IPS DF 6.9 (cell line): ENCODE measurements at places on chromosomes 11 and 22.
A peak's percentile ranks its signal among the peaks of the same experiment; 100 is the strongest.

- H3K27ac ChIP-seq, result no peak overlapping the region
- H3K36me3 ChIP-seq, result no peaks in the 10 kb centered on the region
- H3K4me1 ChIP-seq, result no peaks in the 10 kb centered on the region
- H3K4me3 ChIP-seq, result no peak overlapping the region
- no peak for DNase-seq
Measured at GRCh38 chr22:38572065-38572464, 2.1 kb upstream of the DMC1 start.

- H3K4me3 ChIP-seq, result no peak overlapping the region
- H3K36me3 ChIP-seq, result no peaks in the 10 kb centered on the region
- no peak for DNase-seq
- H3K27ac ChIP-seq, result no peak overlapping the region
Measured at GRCh38 chr11:119578521-119579191, 150.3 kb downstream of the NECTIN1 start.

GRCh38 chr22:43436868-43437267, 25.1 kb downstream of the MPPED1 start:
- H3K27me3 ChIP-seq, result no peaks in the 10 kb centered on the region
- no peak for DNase-seq
- no peaks in the 10 kb centered on the region for H3K36me3 ChIP-seq
- H3K27ac ChIP-seq, result no peak overlapping the region

GRCh38 chr11:128902515-128903066, 11.4 kb downstream of the KCNJ5 start:
- DNase-seq, result no peak
- no peak overlapping the region for H3K4me3 ChIP-seq
- no peak overlapping the region for H3K27ac ChIP-seq
- peaks cover 8% of the 10 kb centered on the region; the same call in 1 of the 2 replicates for H3K4me1 ChIP-seq

GRCh38 chr11:73647459-73648100, 1.2 kb downstream of the PLEKHB1 start:
- H3K4me3 ChIP-seq, result peak overlapping the region; percentile 35; the same call in 1 of the 2 replicates
- no peak for DNase-seq
- no peak overlapping the region for H3K27ac ChIP-seq
- H3K4me1 ChIP-seq, result peaks cover 14% of the 10 kb centered on the region; the same call in 1 of the 2 replicates
- no peaks in the 10 kb centered on the region for H3K36me3 ChIP-seq
- no peaks in the 10 kb centered on the region for H3K27me3 ChIP-seq

DNA sequence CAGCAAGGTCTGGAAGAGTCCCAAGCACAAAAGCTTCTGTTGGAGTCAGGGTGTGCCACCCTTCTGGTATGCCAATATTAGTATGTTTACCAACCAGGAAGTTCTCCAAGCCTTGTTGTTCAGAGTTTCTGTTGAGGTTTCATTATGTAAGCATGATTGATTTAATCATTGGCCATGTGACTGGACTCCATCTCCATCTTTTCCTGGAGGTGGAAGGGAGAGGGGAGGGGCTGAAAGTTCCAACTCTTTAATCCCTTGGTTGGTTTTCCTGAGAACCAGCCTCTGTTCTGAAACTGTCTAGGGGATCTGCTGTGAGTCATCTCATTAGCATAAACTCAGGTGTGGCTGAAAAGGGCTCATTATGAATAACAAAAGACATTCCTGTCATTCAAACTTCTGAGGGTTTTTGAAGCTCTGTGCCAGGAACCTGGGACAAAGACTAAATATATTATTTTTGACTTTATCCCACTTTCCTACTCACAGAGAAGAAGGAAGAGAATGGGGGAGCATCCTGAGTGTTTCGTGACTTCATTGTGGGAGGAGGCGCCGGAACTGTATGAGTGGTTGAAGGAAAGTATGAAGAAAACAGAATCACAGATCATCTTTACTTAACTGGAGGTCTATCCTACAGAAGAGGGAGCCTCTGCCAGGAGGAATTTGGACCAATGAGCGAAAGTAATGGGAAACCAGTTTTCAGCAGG, 138.2 kb downstream of the NECTIN1 start:
- H3K4me3 ChIP-seq, result no peak overlapping the region
- no peaks in the 10 kb centered on the region for H3K27me3 ChIP-seq
- H3K36me3 ChIP-seq, result no peaks in the 10 kb centered on the region
- no peak overlapping the region for H3K27ac ChIP-seq

- no peaks in the 10 kb centered on the region for H3K27me3 ChIP-seq
- peaks cover 4% of the 10 kb centered on the region; the same call in 1 of the 2 replicates for H3K4me1 ChIP-seq
- H3K27ac ChIP-seq, result no peak overlapping the region
- DNase-seq, result no peak
- H3K4me3 ChIP-seq, result no peak overlapping the region
Measured at GRCh38 chr22:38335077-38335476, 17.8 kb upstream of the CSNK1E start.

- no peaks in the 10 kb centered on the region for H3K36me3 ChIP-seq
- H3K27me3 ChIP-seq, result no peaks in the 10 kb centered on the region
- H3K4me3 ChIP-seq, result no peak overlapping the region
- DNase-seq, result no peak
- no peaks in the 10 kb centered on the region for H3K4me1 ChIP-seq
Measured at GRCh38 chr22:33194529-33195077, 136.4 kb upstream of the SYN3 start.

DNA sequence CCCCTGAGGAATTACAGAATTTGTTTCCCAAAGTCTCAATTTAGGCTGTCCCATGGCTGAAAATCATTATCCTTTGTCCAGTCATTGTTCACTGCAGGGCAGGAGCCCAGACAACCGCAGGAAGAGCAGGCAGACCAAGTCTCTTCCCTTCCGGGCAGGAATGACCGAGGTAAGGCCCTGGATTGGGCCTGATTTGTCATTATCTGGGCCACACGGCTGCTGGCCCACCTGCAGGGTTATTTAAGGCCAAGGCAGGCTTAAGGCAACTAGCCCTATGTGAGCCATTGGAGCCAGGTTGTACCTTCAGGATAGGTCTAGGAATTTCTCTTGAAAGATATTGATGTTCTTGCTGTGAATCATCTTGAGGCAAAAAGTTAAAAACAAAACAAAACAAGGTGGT, 9.7 kb upstream of the IL10RA start:
- H3K4me1 ChIP-seq, result no peaks in the 10 kb centered on the region
- no peak for DNase-seq
- no peaks in the 10 kb centered on the region for H3K27me3 ChIP-seq
- no peak overlapping the region for H3K27ac ChIP-seq

DNA sequence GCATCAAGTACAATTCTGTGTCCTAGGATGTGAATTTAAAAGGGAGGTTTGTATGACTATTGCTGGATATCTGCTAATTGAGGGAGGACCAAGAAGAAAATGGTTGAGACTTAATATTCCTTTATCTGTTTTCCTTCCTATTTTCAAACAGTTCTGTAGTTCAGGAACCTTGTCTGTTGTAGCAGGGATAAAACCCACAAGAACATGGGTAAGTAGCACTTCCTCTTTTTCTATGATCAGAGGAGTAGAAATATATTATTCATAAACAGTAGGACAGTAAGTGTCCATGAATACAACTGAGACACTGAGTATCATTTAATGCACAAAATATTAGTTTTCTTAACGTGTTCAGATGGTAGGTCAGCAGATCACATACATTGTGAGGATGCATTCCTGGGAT, 7.6 kb downstream of the MS4A3 start:
- DNase-seq, result no peak
- H3K4me1 ChIP-seq, result no peaks in the 10 kb centered on the region
- H3K27ac ChIP-seq, result no peak overlapping the region
- no peaks in the 10 kb centered on the region for H3K27me3 ChIP-seq

- peaks cover 2% of the 10 kb centered on the region; the same call in 1 of the 2 replicates for H3K4me1 ChIP-seq
- H3K27ac ChIP-seq, result no peak overlapping the region
- H3K27me3 ChIP-seq, result no peaks in the 10 kb centered on the region
- H3K36me3 ChIP-seq, result no peaks in the 10 kb centered on the region
- no peak overlapping the region for H3K4me3 ChIP-seq
- no peak for DNase-seq
Measured at GRCh38 chr11:116221351-116221750, 551.4 kb downstream of the BUD13 start.

DNA sequence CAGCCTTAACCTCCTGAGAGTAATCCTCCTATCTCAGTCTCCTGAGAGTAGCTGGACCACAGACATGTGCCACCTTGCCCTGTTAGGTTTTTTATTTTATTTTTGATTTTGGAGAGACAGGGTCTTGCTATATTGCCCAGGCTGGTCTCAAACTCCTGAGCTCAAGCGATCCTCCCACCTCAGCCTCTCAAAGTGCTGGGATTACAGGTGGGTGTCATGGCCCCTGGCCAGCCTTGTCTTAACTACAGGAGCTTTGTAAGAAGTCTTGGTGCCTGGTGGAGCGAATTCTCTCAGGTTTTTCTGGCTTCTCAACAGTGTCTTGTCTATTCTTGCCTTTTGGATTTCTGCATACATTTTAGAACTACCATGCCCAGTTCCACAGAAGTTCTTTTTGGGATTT, 546.4 kb downstream of the TBC1D22A start:
- H3K4me3 ChIP-seq, result no peak overlapping the region
- no peak overlapping the region for H3K27ac ChIP-seq
- no peak for DNase-seq
- no peaks in the 10 kb centered on the region for H3K4me1 ChIP-seq
- H3K36me3 ChIP-seq, result no peaks in the 10 kb centered on the region; the same call in 1 of the 2 replicates
- H3K27me3 ChIP-seq, result no peaks in the 10 kb centered on the region

- H3K4me1 ChIP-seq, result no peaks in the 10 kb centered on the region
- H3K36me3 ChIP-seq, result no peaks in the 10 kb centered on the region
- no peaks in the 10 kb centered on the region for H3K27me3 ChIP-seq
- no peak for DNase-seq
- no peak overlapping the region for H3K27ac ChIP-seq
Measured at GRCh38 chr11:113271551-113272245, 42.7 kb upstream of the TTC12 start.

DNA sequence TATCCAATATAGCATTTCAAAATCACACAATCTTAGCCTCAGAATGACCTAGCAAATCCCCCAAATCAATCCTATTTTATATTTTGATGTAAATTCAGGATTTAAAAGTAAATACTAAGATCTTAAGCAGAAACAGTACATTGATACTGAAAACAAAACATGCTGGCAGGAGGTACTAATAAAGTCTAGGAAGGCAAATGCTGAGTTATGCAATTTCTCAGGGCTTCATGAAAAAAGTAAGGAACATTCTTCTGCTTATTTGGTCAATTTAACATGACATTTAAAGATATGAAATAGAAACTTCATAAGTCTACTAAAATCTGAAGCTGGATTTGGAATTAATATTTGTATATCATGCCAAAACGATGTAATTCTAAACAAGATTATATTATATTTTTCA, 153.3 kb downstream of the SWAP70 start:
- no peak overlapping the region for H3K4me3 ChIP-seq
- H3K36me3 ChIP-seq, result no peaks in the 10 kb centered on the region
- no peaks in the 10 kb centered on the region for H3K27me3 ChIP-seq
- H3K27ac ChIP-seq, result no peak overlapping the region
- peaks cover 2% of the 10 kb centered on the region; the same call in 1 of the 2 replicates for H3K4me1 ChIP-seq

DNA sequence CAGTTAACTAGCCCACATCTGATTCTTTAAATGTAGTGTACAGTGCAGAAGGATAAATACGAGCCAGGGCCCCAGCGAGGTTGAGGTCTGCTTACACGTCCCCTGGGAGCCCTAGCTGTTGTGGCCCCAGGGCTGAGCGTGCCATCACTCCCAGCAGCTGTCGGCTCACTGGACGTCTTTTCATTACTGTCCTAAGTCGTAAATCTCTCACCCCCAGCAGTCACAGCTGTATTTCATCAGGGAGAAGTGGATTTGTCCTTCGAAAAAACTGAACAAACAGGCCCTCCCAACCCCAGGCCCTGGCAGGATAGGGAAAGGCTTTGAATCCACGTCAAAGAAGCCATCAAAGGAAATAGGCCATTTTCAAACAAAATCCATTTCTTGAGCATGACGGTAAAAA, 110.4 kb upstream of the CSNK2A3 start:
- H3K4me3 ChIP-seq, result no peak overlapping the region
- H3K27me3 ChIP-seq, result no peaks in the 10 kb centered on the region
- no peaks in the 10 kb centered on the region for H3K4me1 ChIP-seq
- H3K36me3 ChIP-seq, result 0 out of 2 replicates have a peak, but pooled peaks cover 3% of the 10 kb centered on the region
- no peak for DNase-seq

DNA sequence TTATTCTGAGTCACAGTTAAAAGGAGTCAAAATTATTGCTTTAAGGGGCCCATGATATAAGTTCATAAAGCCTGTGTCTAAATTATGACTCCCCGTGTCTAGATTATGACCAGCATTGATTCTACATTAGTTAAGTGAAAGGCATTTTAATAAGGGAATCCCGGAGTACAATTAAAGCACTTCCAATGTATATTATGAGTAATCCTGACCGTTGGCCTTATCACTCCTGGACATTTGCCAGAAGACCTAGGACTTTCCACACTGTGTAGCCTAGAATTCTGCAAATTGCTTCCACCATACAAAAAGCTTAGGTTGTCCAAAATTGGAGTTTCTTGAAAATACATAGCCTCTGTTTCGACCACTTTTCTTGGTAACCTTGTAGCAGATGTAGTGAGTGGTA, 1292.6 kb downstream of the LRRC4C start:
- no peak for DNase-seq
- H3K4me1 ChIP-seq, result no peaks in the 10 kb centered on the region
- H3K27ac ChIP-seq, result no peak overlapping the region

GRCh38 chr22:33909075-33909458, 11.2 kb downstream of the LARGE1 start:
- no peak overlapping the region for H3K27ac ChIP-seq
- H3K36me3 ChIP-seq, result 0 out of 2 replicates have a peak, but pooled peaks cover 2% of the 10 kb centered on the region
- H3K4me3 ChIP-seq, result no peak overlapping the region
- peaks cover 3% of the 10 kb centered on the region; the same call in 1 of the 2 replicates for H3K4me1 ChIP-seq
- H3K27me3 ChIP-seq, result no peaks in the 10 kb centered on the region

DNA sequence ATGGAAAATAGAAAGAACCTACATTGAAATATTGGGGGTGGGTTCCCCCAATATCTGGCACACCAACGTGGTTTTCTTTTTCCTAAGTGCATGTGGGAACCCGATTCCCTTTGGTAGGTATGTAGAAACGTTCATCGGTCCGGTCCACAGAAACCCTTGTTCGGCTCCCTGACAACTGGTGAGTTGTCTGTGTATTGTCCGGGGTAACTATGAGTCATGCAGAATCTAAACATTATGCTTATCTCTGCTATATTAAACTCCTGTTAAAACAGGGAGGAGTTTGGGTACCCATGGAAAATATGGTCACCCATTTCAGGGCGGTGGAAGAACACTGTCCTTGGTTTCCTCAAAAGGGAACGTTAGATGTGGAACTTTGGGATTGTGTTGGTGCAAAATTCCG, 25.1 kb upstream of the ALDH3B2 start:
- DNase-seq, result no peak
- no peaks in the 10 kb centered on the region for H3K27me3 ChIP-seq
- H3K4me3 ChIP-seq, result no peak overlapping the region
- H3K27ac ChIP-seq, result no peak overlapping the region

DNA sequence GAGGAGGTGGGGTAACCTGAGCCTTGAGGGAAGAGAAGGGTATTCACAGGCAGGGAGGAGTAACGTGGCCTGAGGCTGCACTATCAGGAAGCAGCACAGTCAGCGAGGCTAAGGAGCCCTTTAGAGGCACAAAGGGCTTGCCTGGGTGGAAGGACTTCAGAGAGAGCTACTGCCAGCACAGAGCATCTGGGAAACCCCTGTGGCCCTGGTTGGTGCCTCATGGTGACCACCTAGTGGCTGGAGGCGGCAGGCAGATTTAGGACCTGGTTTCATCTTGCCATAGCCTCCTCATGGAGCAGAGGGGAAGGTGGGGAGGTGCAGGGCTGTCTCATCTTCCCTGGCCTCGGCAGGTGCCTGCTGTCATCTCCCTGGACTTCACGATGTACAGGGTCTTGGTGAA, 64.5 kb downstream of the MPPED1 start:
- no peak for DNase-seq
- H3K36me3 ChIP-seq, result no peaks in the 10 kb centered on the region
- H3K27me3 ChIP-seq, result no peaks in the 10 kb centered on the region
- no peak overlapping the region for H3K27ac ChIP-seq

- DNase-seq, result no peak
- H3K27ac ChIP-seq, result no peak overlapping the region
- H3K4me1 ChIP-seq, result no peaks in the 10 kb centered on the region
- H3K36me3 ChIP-seq, result no peaks in the 10 kb centered on the region
- no peaks in the 10 kb centered on the region for H3K27me3 ChIP-seq
Measured at GRCh38 chr11:76602431-76602861, 68.1 kb downstream of the LRRC32 start.
